ENCODE measurements at places on chromosomes 11 and 22.

GRCh38 chr11:57972013-57972367 lies 51.7 kb upstream of the OR9Q1 start:
- no peak for DNase-seq

- DNase-seq = no peak
Measured at GRCh38 chr11:1208144-1208393, 14.8 kb upstream of the MUC5B start.

DNA sequence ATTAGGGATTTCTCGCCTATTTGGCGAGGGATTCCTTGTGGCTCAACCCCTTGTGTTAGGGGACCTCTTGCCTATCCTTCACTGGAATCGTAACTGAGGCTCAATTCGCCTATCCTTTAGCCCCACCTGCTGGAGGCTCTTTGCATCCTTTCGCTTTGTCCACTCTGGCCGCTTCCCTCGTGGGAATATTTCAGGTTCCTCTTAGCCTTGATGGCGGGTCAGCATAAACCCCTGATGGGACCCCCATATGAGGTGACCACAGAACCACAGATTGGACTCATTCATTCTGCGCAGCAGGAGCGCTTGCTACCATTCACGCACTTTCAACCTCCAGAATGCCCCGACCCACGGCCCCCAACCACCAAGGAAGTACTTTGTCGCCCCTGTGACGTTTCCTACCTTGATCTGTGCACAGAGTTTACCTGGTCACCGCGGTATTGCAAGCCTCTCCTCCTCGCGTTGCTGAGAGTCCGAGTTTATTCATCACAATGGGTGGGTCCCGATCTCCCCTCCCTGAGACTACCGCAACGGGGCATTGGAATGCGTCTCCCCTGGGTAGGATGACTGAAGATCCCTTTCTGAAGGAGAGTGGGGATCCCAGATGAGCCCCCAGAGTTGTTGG lies at the start of gene OR52N2:
Gene OR52N2, plus strand, starts transcription at position 425 of the 622 bp plus-strand sequence. CDS start 11,412 bp downstream, outside the sequence.
- DNase-seq = peak; percentile 71

DNA sequence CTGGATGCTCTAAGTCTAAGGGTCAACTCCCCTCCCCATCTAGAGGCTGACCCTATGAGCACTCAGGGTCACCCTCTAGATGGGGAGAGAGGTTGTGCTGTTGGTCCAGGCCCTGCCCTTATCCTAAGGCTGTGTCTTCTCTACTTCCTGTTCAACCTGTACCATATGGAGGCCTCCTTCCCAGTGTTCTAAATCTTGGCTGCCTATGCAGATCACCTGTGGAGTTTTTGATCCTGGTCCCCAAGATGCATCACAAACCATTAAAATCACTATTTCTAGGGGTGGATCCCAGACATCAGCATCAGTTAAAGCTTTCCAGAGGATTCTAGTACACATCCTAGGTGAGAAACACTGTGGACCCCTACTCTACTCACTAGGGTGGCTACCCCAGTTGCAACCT lies 26.2 kb downstream of the LARGE1 start:
- DNase-seq = no peak

DNA sequence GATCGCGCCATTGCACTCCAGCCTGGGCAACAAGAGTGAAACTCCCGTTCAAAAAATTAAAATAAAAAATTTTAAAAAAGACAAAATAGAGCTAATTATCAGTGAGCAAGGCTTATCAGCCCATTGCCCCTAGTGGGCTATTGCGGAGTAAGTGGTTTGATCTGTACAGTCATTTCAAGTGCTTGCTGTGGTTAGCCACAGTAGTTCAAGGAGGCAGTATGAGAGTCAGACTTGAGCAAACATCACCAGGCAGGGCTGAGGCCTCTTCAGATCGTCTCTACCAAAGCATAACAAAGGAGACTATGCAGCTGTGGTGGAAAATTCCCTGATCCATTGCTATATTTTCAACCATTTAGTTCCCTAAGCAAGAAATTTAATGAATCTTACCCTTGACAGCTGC lies 4.3 kb upstream of the SBF2 start:
- no peak for DNase-seq

DNA sequence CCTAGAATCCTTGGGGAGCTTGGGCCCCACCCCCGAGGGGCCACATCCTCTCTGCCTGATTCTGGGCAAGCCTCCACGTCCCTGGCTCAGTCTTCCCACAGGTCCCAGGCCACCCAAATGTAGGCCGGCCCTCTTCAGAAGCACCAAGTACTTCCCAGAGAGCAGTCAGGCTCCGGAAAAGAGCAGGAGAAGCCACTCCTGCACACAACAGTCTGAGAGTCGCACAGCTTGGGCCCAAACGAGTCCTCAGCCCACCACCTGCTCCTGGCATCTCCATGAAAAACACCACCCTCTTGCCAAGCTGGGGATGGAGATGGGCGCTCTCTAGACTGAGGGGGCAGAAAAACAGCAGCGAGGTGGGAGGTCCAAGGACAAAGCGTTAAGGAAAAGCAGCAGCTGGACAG lies 15.4 kb downstream of the EHD1 start:
- no peak for DNase-seq

- no peak for DNase-seq
Measured at GRCh38 chr22:24051568-24051967, 40.5 kb downstream of the CABIN1 start.

GRCh38 chr11:72333661-72334060 lies 89.7 kb upstream of the PHOX2A start:
- no peak for DNase-seq

- peak; percentile 81 for DNase-seq
Measured at GRCh38 chr11:117771197-117771596, 25.8 kb downstream of the DSCAML1 start.

- DNase-seq = no peak
Measured at GRCh38 chr11:105203569-105204240, 64.1 kb upstream of the CARD18 start.

- peak; percentile 42 for DNase-seq
Measured at GRCh38 chr11:109423466-109424190, 1.6 kb downstream of the C11orf87 start.

- DNase-seq = no peak
Measured at GRCh38 chr11:26287067-26287518, 44.8 kb upstream of the ANO3 start.

GRCh38 chr11:40513281-40513680 lies 946.2 kb downstream of the LRRC4C start:
- DNase-seq = no peak

GRCh38 chr11:79937676-79938334 lies 497.0 kb upstream of the TENM4 start:
- no peak for DNase-seq

- DNase-seq = no peak
Measured at GRCh38 chr11:2450321-2451041, 5.7 kb downstream of the KCNQ1 start.

- DNase-seq = no peak
Measured at GRCh38 chr11:61024938-61025820, 53.7 kb downstream of the CD6 start.

DNA sequence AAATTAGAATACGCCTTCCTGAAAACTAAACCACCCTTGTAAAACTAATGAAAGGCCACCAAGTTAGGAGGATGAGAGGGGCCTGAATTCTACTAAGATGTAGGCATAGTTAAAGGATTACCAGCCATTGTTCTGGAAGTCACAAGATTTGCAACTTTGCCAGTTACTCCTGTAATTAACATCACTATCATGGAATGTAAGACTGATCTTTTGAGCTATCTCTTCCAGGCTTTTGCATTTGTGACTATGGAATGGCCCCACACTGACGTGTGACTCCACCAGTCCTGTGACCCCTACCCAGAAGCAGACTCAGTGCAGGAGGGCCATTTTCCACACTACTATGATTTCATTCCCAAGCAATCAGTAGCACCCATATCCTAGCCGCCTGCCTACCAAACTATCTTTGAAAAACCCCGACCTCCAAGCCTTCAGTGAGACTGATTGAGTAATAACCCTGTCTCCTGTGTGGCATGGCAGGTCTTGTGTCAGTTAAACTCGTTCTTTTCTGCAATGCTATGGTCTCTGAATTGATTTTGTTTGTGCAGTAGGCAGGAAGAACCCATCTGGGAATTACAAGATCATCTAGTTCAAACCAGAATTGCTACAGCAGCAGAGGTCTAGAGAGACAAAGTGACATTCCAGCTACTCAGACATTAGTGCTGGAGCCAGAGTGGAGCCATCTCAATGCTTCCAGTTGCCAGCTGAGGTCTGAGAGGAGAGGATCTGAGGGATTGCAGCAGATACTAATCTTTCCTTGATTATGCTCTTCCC lies 1.9 kb upstream of the CTSF start:
- no peak for DNase-seq

- DNase-seq = no peak
Measured at GRCh38 chr22:20632082-20632481, 124.7 kb downstream of the MED15 start.

- DNase-seq = no peak
Measured at GRCh38 chr11:102664001-102664752, 39.0 kb upstream of the MMP20 start.

DNA sequence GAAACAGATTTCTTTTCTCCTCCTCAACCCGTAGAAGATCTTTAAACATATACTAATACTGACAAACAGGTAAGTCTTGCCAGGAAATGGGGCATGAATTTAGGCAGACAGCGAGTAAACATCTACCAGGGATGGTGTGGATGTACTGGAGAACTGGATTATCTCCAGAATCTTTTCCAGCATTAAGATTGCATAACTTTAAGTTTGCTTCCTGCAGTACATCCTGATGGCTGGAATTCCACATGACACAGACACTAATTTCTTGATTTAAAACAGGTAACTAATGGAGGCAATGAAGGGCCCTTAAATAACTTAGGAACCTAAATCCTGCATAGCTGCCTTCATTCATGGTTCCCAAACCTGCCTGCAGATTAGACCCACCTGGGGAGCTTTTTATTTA lies 40.7 kb downstream of the JHY start:
- no peak for DNase-seq

- no peak for DNase-seq
Measured at GRCh38 chr22:39512026-39512425, 8.3 kb upstream of the ATF4 start.

- no peak for DNase-seq
Measured at GRCh38 chr22:30414525-30415047, 11.0 kb upstream of the MTFP1 start.

DNA sequence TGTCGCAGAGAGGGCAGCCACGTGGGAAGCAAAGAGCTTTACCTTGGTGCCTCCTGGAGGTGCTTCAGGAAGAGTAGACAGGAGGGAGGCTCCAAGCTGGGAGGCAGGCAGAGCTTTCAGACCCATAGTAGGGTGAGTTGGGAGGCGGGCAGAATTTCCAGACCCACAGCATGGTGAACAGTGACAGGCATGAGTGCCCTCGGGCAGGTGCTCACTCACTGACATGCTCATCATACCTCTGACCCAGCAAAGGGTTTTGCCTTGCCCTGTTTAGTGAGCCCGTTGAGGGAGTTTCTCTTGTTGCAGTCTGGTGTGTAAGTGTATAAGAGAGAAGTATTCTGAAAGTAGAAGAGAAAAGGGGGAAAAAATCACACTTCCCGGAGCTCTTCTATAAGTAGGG lies 86.4 kb upstream of the NTM start:
- no peak for DNase-seq

GRCh38 chr11:21174781-21175180 lies 505.4 kb downstream of the NELL1 start:
- no peak for DNase-seq

DNA sequence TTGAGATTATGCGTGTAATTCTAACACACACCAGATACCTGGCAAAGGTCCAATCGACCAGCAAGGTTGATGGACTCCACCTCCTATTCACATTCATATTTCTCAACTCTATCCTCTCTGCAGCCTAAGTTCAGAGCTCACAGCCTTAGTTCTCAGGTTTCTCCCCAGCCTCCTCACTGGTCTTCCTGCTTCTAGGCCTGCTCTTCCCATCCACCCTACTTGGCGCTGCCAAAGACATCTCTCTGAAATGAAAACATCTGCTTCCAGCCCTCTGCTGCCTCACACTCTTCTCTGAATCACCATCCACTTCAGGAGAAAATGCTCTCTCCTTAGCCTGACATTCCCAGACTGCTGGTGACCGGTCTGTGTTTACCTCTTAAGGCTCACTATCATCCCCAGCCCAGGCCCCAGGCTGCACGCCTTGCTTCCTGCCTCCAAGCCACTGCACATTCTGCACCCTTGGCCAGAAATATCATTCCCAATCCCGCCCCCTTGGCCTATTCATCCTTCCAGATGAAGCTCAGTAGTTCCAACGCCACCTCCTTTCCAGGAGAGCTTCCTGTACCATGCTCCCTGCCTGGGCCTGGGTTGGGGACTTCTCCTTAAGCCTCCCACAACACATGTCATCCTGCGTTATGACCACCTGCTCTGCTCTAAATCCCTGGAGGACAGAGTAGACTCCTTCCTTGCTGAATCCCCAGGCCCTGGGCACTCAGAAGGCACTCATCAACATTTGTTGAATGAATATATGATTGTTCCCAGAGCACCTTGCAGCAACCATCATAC lies 3.5 kb downstream of the ARRB1 start:
- no peak for DNase-seq

GRCh38 chr11:68658097-68658496 lies 26.2 kb upstream of the GAL start:
- no peak for DNase-seq

GRCh38 chr11:47431356-47432083 lies 5.3 kb upstream of the PSMC3 start:
- no peak for DNase-seq

- peak; percentile 91 for DNase-seq
Measured at GRCh38 chr11:65013130-65013887, 651 bp upstream of the ARL2 start.

GRCh38 chr11:8232849-8233606 lies 30.6 kb downstream of the LMO1 start:
- DNase-seq = no peak
